ENCODE measurements at places on chromosomes 4 and X.

DNA sequence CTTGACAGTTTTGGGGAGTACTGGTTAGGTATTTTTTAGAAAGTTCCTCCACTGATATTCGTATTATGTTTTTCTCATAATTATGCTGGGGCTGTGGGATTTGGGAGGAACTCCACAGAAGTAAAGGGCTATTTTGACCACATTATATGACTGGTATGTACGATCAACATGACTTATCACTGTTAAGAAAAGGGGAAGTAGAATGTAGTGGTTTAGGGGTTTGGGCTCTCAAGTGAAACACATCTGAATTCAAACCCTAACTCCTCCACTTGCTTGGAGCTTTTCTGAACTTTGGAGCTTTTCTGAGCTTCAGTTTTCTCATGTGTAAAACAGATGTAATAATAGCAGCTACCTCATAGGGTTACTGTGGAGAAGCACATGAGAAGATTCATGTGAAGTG is 96.4 kb upstream of the C1GALT1C1 start:
- DNase-seq, result no peak

GRCh38 chrX:149937871-149938426 is 342 bp downstream of the EOLA2 start:
- peak; percentile 19 for DNase-seq

DNA sequence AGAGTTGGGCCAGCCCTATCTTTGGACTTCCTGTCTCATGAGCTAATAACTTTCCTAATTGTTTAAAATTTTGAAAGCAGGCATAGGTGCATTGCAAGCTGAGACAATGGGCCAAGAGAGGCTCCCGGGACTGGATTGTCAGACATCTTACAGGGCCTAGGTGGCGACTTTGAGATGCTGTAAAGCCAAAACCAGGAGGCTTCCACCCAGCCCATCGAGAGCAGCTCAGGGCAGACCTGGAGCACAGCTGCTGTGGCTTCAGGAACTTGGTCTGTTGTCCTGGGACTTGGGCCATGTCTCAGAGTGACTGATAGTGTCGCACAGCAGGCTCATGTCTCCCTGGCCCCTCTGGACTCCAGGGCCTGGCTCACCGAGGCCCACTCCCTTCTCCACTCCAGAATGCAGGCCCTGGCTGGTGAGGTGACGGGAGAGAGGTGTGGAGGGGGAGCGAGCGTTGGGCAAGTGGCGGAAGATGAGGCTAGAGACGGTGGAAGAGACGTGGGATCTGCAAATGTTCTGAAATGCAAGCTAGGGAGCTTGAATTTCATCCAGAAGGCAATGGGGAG is 24.1 kb upstream of the MTM1 start:
- no peak for DNase-seq

GRCh38 chr4:41133454-41134018 is 80.8 kb downstream of the APBB2 start:
- DNase-seq, result no peak

DNA sequence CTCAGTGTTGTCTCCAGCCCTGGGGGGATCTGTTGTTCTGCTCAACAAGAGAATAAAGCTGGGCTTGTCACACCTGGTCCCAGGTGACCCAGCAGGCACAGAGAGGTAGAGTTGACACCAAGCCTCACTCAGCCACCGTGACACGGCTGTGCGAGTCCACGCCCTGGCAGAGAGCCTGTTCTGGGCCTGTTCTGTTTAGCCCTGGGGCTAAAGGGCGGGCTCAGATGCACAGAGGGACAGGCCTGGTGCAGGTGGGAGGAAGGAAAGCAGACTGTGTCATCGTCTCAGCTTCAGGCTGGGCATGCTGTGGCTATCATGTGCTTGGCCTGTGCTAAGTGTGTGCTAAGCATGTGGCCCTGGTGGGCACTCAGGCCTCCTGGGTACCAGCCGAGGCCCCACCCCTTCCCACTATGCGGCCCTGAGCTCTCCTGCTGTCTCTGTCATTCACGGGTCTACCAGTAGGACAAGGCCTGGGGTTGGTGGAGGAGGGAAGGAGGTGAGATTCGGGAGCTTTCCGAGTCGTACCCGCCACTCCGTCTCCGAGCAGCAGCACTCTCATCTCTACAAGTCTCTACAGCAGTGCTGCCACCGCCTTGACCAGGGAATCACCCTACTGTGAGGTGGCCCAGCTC is 10.8 kb downstream of the WFS1 start:
- DNase-seq, result no peak

- no peak for DNase-seq
Observed at GRCh38 chr4:98687876-98688275, 29.5 kb upstream of the TSPAN5 start.

Data from effector memory CD8-positive, alpha-beta T cell (primary cell).